ENCODE measurements at places on chromosomes 7 and 10.
A peak's percentile ranks its signal among the peaks of the same experiment; 100 is the strongest.

GRCh38 chr10:63115732-63116383, 17.3 kb upstream of the NRBF2 start:
- DNase-seq: no peak

GRCh38 chr7:83655951-83656556, 7.1 kb upstream of the SEMA3E start:
- DNase-seq: peak; percentile 12

GRCh38 chr10:77539147-77539935, 98.3 kb downstream of the KCNMA1 start:
- no peak for DNase-seq

DNA sequence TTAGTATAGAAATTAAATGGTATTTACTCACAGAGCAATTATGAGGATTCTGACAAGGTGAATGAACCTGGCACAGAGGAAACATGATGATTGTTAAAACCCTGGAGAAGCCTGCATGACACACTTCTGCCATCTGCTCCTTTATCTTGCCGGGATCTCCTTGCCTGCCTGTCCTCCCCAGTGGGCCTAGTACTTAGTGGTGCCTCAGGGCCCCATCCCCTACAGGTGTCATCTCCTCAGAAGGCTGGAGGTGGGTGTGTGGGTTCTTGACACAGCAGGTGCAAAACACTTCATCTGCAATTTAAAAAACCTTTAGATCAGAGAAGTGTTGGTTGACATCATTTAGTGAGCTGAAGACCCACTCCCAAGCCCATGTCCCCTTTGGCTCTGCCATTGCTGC, 261.2 kb downstream of the ADRA2A start:
- no peak for DNase-seq

GRCh38 chr10:103224133-103224532, 21.6 kb upstream of the RPEL1 start:
- DNase-seq: no peak

GRCh38 chr7:151372612-151373265, 31.1 kb downstream of the NUB1 start:
- no peak for DNase-seq

DNA sequence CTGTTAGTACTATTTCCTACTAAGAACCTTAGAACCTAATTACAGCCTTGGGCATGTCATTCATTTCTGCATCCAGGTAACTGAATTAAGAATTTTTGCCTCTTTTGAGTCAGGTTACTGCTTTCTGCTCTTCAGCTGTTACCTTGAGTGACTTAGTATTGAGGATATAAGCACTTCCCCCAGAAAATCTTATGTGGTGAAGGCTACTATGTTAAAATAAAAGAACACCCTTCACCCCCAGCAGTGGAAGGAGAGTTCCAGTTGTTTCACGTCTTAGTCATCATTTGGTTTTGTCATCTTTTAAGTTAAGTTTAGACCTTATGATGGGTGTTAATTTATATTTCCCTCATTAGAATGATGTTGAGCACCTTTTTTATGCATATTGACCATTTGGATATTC, 82.8 kb downstream of the GLCCI1 start:
- no peak for DNase-seq

DNA sequence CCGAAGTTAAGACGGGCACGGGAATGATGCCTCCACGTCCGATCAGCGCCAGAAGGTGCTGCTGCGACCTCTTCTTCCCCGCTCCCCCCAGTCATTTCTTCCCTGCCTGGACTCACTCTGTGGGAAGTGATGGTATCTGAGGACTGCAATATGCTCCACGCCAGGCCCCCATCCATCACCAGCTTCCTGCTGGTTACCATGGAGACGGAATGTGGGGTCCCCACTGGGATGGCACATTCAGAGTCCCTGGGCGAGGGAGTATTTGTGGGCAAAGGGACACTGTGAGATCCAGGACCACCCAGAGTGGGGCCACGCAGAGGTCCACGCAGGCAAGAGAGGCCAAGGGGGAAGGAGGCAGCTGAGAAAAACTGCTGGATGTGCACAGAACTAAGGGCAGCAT, 39.7 kb downstream of the CARD11 start:
- no peak for DNase-seq

- DNase-seq: no peak
Observed at GRCh38 chr7:66306243-66306642, 101.1 kb downstream of the TPST1 start.

- no peak for DNase-seq
Observed at GRCh38 chr7:66426996-66427395, 201.7 kb upstream of the KCTD7 start.

GRCh38 chr10:102745157-102745556, 1.4 kb downstream of the WBP1L start:
- no peak for DNase-seq
